ENCODE measurements at places on chromosomes 5 and 9.

DNA sequence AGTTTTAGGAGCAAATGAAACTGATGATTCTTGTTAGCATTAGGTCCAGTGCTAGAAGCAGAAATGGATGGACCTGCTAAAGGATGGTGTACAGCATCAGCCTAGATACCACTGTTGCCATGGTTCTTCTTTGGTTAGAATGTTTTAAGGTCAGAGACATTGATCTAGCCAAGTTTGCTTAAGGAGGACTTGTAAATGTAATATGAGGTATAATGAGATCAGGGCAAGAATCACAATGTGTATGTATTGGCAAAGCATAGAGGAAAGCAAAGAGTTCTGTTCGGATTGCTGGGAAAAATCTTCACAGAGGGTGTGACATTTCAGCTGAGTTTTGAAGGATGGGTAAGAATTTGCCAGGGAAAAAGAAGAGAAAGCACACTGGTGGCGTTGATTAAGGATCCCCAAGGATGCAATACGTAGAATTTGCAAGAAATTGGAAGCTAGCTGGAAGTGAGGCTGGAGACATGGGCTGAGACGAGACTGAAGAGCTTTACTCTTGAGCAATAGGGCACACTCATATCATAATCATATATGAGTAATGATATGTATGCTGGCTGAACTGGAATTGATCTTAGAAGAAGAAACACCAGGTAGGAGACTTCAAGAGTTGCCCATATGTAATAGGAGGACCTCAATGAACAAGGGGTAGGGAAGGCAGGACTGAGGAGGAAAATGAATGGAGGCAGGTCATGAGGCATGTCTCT is 102.0 kb downstream of the ZNF462 start:
- DNase-seq, result no peak

- DNase-seq, result no peak
Observed at GRCh38 chr5:108546939-108547338, 165.0 kb upstream of the FBXL17 start.

- no peak for DNase-seq
Observed at GRCh38 chr9:91025856-91026255, 224.2 kb downstream of the SYK start.

DNA sequence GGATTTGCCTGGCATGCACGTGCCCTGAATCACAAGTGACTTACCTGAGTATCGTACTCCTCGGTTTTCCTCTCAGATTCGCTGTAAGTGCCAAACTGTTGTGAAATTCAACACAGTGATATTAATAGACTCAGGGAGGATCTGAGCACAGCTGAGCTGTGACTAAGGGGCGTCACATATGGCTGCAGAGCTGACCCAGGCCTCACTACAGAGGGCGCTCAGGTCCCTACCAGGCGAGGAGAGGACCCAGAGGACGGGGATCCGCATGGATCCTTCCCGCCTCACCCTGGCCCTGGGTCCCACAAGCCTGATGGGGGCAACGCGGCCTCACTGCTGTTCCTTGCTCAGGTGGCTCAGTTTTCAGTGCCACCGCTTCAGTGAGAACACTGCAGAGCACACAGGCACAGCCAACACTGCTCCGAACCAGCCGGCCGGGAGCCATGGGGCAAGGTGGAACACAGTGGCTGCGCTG is 20.1 kb downstream of the CLPTM1L start:
- DNase-seq, result no peak

DNA sequence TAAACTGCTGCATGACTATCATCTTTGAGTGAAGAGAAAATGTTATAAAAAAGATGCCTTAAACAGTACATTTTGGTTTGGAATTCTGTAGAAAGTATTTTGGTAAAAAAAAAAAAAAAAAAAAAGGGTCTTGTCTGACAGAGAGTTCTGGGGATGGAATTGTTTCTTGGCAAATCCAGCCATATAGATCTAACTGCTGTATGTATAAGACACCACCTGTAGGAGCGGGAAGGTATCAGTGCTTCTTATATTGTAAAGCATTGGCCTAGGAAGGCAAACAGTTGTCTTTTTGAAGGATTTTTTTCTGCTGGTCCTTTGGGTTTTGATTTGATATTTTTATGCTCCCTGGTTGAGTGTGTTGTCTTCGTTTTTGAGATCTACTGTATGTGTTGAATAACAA is 2.8 kb downstream of the PURA start:
- DNase-seq, result no peak

GRCh38 chr9:121299467-121300282 is 31.7 kb downstream of the GSN start:
- DNase-seq, result no peak

DNA sequence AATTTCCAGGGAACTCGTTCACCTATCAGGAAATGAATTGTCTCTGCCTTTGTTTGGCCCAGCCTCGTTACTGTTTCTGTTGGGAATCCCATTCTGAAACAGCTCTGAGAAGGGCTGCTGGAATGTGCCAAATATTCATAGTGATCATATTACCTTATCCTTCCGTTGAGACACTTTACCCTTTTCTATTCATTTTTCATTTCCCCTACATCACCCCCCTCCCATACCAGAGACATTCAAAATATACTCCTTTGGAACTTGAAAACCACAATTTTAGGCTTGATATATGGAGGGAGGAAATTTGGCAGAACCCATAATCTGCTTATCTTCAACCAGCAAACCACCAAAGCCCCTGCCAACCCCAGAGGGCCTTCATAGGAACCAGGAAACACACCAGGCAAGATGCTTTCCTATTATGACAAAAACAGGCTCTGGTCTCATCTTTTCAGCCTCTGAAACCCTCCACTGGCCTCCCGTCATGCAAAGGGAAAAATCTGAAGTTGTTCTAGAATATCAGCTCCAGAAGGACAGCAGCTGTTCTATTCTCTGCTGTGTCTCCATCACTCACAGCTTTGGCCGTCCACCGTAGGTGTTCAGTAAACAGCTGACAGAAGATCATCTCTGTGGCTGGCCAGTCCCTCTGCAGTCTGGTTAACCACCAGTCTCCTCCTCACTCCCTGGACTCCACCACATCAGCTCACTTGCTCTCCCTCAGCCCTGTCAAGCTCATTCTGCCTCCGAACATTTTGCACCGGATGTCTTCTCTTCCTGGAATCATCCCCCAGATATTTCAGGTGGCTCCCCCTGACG is 217.2 kb upstream of the WWC1 start:
- no peak for DNase-seq

- DNase-seq, result no peak
Observed at GRCh38 chr9:34072868-34073590, 24.3 kb upstream of the UBAP2 start.

DNA sequence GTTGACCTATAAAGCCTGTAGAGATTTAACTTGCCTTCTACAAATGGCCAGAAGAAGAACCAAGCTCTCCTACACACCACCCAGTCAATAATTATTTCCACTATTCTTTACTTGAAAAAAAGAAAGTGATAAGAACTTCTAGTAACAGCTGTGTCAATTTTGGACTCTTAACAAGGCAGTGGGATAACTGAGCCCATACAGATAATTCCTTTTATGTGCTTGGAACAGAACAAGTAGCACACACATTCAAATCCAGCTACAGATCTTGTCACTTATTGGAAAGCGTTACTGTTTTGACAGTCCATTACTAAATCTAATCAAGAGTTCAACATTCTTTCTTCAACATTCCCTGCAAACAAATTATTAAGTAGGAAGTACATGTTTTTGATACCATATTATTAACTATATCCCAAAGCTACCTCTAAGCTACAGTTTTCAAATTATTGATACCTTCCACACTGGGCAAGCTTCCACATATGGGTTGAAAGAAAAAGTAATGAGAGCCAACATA is 6.3 kb downstream of the PTGER4 start:
- DNase-seq, result no peak

DNA sequence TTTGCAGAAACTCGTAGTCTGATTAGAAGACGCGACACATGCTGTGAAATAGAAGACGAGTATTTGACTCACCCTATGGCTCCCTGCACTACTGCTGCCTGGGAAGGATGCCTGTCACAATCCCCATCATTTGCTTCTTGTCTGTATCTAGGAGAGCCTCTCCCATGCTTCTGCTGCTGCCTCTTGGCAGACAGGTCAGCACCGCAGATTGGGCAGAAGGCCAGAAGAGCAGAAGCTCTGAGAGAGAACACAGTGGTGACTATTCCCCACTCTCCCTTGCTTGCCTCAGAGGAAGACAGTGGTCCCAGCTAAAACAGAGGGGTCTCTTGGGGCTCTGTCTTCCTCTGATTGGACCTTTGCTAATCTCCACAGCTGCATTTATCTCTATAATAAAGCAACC is 84.0 kb upstream of the SMIM32 start:
- peak; percentile 4 for DNase-seq

- no peak for DNase-seq
Observed at GRCh38 chr9:94108584-94108983, 24.3 kb downstream of the PTPDC1 start.

DNA sequence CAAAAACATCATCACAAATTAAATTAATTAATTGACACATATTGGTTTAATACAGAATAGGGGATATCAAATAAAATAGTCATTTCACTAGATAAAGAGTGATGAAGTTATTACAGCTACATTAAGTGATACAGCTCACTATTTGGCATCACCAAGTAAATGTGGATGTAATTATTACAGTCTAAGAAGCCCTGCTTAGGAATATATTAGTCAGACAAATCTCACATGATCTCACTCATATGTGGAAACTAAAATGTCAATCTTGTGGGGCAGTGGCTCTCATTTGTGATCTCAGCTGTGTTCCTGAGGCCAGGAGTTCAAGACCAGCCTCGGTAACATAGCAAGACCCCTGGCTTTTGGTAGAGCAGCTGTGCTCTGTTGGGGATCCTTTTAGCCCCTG is 233.4 kb upstream of the RGMB start:
- DNase-seq, result no peak

DNA sequence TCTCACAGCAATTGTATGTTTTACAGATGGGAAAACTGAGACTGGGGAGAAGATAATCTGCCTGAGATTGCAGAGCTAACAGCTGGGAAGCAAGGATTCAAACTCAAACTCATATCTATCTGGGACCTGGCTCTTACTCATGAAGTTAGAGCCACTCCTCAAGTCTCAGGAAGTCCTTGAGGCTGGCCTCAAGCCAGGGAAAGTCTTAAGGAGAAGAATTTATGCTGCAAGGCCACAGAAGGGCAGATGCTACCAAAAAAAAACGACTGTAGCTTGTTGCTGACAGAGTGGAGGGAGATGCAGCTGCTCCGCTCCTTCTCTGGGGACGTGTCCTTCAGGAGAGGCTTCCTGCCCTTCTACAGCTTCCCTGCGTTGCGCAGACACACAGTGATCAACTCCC is 39.8 kb downstream of the BARHL1 start:
- DNase-seq, result peak; percentile 29

DNA sequence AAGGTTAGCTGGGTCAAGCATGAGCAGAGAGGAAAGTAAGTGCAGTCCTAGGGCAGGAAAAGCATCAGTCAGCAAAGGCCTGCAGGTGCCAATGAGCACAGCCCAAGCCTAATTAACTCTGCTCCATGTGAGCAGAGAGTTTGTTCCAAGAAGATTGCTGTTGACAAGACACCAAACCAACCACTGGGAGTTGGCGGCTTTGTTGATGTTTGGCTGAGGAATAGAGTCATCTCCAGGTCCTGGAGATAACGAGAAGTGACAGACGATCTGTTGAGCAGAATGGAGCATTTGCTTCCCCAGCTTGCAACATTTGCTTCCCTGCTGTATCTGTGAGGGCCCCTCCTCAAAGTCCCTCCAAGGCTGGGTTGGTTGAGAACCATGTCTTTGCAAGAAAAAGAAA is 68.2 kb downstream of the FAM114A2 start:
- no peak for DNase-seq

DNA sequence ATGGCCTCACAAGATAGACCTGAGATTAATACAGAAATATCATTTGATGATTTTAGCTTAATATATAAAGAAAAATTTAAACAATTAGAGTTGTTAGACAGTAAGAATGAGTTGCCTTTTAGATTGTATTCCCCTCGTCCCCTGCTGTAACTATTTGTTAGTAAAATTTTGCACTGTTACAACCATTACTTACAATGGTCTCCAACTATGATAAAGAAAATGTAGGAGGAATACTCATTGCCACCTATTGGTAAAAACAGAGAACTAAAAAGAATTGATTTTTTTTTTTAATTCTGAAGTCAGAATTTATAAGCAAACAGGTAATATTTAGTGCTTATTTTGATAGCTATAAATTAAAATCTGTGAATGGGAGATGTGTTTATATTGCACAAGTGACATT is 937.6 kb downstream of the TLE4 start:
- no peak for DNase-seq

DNA sequence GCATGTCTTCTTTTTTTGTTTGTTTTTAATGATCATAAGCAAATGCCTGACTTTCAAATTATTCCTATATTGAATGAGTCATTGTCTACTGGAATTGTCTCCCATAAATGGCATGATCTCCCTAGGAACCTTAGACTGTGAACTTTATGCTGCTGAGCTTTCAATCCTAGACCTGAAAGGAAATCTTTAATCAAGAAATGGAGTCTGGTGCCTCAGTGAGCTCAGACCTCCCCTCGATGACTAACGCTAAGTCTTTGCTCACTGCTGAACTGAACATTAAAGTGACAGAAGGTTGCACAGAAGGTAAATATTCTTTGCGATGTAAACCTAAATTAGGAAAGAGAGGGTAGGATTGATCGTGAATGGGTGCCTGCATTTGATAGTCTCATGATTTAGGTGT is 745.2 kb upstream of the WWC1 start:
- no peak for DNase-seq

GRCh38 chr9:99224445-99224844 is 2.4 kb downstream of the SEC61B start:
- no peak for DNase-seq

- no peak for DNase-seq
Observed at GRCh38 chr5:181062631-181063030, 22.6 kb downstream of the BTNL9 start.

GRCh38 chr9:104974053-104974962 is 46.4 kb upstream of the ABCA1 start:
- DNase-seq, result no peak

- DNase-seq, result no peak
Observed at GRCh38 chr5:177988989-177989625, 6.9 kb downstream of the PROP1 start.

DNA sequence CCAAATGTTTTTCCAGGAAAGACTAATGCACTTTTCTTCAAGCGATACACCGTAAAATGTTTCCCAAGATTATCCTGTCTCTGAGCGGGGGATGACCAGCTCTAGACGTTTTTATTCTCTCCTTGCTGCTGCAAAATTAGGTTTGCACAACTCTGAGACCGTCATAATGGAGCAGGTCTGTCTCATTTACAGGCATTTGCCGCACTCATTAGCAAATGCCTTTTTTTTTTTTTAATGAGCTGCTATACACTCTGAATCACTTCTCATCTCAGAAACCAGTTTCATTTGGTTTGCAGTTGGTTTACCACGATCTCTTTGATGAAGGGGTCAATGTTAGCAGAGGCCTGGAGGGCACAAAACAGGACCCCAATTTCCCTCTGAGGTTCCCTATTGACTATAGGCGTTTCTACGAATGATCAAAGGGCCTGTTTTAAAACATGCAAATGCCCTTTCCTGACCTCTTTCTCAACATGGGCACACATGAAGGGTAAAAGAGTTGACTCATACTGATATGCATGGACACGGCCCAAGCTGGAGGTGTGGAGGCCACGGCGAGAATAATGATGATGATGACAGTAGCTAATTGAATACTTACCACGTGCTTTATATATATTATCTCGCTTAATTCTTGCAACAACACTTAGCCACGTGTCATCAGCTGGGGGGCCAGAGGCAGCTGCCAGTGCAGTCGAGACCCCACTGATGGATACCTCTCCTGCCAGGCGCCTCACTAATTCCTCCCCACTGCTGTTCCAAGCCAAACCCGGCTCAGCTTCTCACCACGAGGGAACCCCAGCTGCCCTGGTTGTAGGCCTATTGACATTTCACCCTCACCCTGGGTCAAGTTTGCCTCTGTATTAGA is 89.9 kb upstream of the PTCH1 start:
- DNase-seq, result no peak

All from NCI-H1092 treated with DMSO at 0.1 percent for 48 hours (cell line).